Lung microvascular endothelial cell (primary cell): ENCODE measurements at places on chromosomes 13 and 19.

- DNase-seq, result no peak
These were observed 11.4 kb downstream of the THSD1 start for GRCh38 chr13:52394586-52394985.

DNA sequence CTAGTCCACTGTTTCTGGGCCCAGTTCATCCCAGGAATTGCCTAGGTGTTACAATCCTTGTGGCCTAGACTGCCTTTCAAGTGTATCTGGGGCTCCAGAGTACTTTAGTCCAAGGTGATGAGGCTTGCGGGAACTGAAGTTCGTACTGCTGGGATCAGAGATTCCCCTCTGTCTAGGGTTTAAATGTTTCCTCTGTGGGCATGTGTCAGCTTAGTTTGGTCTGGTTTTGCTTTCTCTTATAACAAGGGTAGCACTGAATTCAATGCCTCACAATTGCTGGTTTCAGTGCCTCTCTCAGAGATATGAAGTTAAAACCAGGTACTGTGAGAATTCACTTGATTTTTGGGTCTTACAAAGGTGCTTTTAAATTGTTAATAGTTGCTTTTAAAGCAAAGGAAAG, 30.8 kb downstream of the RGCC start:
- DNase-seq, result no peak

DNA sequence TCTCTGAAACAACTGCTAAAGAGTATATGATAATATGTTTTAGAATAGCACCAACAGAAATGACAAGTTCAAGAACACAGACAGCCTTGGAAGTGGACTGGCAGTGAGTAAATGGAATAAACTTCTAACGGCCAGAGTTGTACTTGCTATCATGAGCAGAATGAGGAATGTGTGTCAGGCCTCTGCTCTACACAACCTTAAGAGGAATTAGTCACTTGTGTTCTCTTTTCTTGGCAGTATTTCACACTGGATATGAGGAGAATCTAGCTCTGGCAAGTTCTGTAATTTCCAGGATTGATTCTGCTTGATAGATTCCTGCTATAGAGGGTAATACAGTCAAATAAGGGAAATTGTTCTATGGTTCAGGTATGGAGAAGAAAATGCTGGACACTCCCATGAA, 757.3 kb downstream of the EFNB2 start:
- no peak for DNase-seq

DNA sequence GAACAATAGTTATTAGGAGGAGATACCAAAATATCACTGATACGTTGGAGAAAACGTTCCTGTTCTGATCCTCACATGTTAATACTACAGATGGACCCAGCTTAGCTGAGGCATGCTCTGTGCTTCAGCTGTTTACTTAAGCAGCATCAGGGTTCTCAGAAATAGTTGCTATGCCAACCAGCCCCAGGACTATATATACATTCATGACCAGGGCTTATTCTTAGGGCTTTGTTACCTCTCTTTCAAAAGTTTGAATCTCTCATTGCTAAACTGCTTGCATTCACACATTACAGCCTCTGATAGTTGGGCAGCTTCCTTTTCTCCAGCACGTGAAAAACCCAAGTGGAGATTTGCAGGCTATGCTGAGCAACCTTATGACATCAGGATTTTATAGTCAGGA, 800.4 kb downstream of the DIAPH3 start:
- no peak for DNase-seq

DNA sequence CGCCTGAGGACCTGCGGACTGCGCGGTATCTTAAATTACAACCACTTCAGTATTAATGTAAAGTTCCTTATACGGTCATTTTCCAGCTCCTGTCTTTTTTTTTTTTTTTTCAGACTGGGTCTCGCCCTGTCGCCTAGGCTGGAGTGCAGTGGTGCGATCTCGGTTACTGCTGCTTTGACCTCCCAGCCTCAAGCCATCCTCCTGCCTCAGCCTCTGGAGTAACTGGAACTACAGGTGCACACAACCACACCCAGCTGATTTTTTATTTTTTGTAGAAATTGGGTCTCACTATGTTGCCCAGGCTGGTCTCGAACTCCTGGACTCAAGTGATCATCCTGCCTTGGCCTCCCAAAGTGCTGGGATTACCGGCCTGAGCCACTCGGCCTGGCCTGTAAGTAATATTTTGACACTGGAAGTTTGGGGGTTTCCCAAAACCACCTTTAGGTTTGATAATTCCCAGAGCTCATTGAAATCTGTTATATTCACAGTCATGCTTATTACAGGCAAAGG, 406 bp upstream of the EID2B start:
- no peak for DNase-seq

DNA sequence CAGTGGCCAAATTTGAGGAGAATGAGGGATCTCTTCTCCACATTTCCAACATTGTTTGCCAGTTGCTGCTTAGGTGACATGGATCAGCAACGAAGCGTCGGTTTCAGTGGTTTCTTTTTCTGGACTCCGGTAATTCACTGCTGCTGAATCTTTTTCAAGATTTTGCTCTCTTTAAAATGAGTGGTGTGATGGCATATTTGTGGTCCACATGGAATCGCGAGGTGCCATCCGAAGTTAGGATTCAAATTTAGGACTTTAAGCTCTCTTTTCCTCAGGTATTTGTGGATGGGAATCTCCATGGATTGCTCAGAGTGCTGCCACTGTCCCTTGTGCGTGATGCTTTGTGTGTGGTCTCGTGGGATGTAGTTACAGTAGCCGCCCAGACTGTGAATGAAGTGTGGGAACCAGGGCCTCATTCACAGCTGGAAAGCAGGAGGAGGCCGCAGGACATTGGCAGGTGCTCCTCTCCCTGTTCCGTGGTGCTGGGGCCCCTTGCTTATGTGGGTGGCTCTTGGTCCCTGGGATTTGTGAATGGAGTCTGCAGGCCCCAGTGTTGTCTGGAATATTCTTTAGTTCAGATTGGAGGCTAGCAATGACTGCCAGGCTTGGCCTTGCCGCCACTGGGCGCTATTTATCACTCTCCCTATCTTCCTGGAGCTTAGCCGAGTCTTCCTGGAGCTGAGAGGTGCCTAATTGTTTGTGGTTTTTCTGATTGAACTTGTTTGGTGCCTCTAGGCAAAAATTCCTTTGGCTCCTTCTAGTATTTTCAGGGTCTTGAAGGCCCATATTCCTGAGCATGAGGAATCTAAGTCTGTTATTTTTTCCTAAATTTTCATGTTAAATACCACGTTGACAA, 1.5 kb downstream of the ILF3 start:
- DNase-seq, result peak; percentile 48

DNA sequence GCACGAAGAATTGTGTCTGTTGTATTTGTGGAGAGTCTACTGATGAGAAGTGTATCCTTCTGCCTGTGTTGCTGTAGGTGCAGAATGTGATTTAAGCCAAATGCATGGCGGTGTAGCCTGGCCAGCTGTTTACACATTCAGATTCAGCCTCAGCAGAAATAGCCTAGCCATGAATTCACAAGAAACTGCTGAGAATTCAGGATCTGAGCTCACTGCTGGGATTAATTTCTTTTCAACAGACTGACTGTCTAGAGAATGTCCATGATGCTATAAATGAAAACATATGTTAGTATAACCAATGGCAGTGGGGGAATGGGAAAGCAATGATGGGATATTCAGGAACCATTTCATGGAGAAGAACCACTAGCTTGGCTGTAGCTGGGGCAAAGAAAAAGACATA, 77.4 kb upstream of the RNF113B start:
- DNase-seq, result no peak

- DNase-seq, result no peak
These were observed 211.9 kb upstream of the SLC10A2 start for GRCh38 chr13:103277959-103278694.

- peak; percentile 73 for DNase-seq
These were observed 3.9 kb downstream of the ANKRD24 start for GRCh38 chr19:4186087-4186993.

- no peak for DNase-seq
These were observed 111.1 kb downstream of the LACC1 start for GRCh38 chr13:43990829-43991228.

- peak; percentile 61 for DNase-seq
These were observed 622 bp downstream of the DNM2 start for GRCh38 chr19:10718205-10719196.

- no peak for DNase-seq
These were observed 127.2 kb downstream of the CRYL1 start for GRCh38 chr13:20398459-20398858.

- DNase-seq, result no peak
These were observed 18.0 kb upstream of the ERVV-1 start for GRCh38 chr19:52995711-52996110.

GRCh38 chr19:1468821-1469254, 10.2 kb downstream of the C19orf25 start:
- DNase-seq, result no peak

GRCh38 chr13:93862259-93862658, 617.2 kb downstream of the DCT start:
- DNase-seq, result no peak

GRCh38 chr19:30169196-30169900, 202.8 kb upstream of the ZNF536 start:
- DNase-seq, result no peak

GRCh38 chr13:39349391-39349960, 253.5 kb downstream of the LHFPL6 start:
- no peak for DNase-seq

DNA sequence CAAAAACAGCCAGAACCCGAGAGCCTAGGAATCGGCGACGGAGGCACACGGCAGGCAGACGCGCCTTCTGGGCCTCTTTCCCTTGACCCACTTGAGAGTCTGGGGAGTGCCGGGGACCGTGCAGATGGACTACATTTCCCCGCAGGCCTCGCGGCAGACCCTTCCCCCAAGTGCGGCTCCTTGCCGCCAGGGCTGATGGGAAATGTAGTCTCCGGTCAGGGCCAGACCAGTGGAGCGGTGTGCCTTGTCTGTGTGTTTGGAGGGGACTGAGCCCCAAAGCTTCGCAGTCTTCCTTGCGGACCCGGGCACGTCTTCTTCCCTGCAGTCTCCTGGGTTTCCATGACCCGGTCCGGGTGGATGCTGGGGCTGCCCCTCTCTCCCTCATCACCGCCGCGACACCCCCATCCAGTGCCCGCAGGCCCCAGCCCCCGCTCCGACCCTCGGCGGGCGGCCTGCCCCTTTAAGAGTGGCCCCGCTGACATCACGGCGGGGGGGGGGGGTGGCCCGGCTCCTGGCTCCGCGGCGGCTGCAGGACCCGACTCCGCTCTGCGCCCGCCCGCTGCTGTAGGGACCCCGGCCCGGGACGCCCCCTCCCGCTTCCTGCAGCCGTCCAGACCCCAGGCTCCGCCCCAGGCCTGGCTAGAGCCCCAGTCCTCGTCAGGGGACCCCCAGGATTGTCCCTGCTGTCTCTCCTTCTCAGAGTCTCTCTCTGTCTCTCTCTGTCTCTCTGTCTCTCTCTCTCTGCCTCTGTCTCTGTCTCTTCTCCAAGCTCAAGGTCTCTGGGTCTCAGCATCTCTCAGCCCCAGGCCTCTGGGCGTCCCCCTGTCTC, 758 bp upstream of the CACNG7 start:
- DNase-seq, result peak; percentile 56

DNA sequence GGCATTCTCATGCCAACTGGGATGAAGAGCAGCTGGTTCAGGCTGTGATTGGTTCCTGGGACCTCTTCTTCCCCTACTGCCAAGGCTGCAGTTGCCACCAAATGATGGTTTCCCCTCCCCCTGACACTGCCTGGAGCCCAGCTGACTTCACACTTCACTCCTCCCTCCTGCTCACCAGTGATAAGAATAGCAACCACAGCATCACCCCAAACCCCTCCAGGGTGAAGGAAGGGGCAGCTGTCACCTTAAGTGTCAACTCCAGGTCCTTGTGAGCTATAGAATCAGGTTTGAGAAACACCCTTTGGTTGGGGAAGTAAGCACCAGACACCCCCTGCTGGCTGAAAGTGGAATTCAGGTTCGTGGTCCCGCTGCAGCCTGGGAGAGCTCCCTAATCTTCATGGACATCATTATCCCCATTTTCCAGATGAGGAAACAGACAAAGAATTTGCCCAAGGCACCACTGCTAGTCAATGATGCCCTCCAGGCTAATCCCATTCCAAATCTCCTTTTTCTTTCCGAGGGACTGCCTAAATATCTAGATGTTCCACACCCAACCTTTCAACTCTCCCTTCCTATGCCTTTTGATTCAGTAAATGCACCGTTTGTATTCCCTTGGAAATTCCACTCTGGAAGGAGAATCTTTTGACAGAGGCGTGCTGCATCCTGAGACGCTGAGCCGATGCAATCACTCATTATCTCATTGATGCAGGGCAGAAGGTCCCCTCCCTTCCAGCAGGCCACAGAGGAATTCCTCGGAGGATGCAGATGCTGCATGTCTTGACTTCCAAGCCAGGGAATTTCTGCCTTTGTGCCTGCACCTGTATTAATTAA, 50.6 kb upstream of the UQCRFS1 start:
- peak; percentile 34 for DNase-seq

DNA sequence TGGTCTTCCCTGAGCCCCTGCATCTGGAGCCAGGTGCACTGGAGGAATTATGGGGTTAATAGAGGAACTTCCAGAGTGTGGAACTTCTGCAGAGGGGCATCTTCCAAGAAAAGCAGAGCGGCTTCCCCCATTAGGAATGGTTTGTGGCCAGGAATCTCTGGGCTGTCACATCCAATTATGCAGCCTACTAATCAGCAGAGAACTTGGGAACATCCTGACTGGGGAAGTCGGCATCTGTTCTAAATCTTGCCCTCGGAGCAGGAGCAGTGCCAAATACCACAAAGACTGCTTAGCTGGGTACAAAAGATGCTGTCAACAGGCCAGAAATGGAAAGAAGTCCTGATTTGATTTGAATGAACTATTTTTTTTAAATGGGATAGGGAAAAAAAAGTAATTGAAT, 435.1 kb downstream of the ZNF536 start:
- no peak for DNase-seq

DNA sequence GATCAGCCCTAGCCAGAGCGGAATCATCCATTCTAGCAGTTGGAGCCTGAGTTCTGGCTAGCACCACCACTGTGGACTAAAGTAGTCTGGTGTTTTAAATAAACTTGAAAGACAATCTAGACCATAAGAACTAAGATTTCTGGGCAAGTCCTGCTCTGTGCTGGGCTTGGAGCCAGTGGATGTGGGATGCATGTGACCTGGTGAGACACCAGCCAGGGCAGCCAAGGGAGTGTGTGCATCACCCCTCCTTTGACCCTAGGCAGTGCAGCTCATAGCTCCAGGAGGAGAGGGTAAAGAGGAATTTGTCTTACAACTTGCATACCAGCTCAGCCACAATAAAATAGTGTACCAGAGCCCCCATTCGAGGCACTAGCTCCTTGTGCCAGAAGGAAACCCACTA, 21.0 kb downstream of the ITGBL1 start:
- DNase-seq, result no peak

DNA sequence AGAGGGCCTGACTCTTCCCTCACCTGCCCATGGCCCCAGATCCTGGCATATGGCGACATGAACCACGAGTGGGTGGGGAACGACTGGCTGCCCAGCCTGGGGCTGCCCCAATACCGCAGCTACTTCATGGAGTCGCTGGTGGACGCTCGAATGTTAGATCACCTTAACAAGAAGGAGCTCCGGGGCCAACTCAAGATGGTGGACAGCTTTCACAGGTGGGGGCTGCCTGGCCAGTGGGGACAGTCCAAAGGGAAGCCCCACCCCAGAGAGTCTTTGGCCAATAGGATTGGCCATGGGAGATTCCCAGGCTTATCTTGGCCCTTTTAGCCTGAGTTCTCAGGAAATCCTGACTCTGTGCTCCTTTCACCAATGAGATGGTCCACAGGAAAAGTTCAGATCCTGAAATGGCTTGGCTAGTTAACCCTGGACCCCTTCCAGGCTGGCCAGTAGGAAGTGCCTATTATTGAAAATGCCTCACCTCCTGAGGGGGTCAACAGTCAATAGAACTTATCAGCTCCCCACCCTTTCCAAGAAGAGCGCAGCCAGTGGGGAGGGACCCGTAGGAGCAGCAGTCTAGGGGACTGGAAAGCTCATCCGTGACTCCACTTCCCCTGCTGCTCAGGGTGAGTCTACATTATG, 7.0 kb downstream of the HRC start:
- DNase-seq, result peak; percentile 13
